ENCODE measurements at places on chromosomes 1 and 21. TPM values are rescaled to one million over a fixed set of nuclear protein-coding genes. Genes with fewer than 3 reads are reported as not detected.

RNU1-3 gene
- 3,038 TPM for total RNA-seq

PCSK9 gene
- total RNA-seq = not detected

PPIAL4G gene
- 0.33 TPM for total RNA-seq

KRTAP7-1 gene
- total RNA-seq = not detected

GRCh38 chr1:225965231-225965630, 24.2 kb upstream of the LEFTY2 start:
- H3K27ac ChIP-seq = no peak overlapping the region
- peaks cover 6% of the 10 kb centered on the region for H3K4me1 ChIP-seq
- no peak for DNase-seq
- H3K27me3 ChIP-seq = no peaks in the 10 kb centered on the region
- H3K4me3 ChIP-seq = no peak overlapping the region

DNA sequence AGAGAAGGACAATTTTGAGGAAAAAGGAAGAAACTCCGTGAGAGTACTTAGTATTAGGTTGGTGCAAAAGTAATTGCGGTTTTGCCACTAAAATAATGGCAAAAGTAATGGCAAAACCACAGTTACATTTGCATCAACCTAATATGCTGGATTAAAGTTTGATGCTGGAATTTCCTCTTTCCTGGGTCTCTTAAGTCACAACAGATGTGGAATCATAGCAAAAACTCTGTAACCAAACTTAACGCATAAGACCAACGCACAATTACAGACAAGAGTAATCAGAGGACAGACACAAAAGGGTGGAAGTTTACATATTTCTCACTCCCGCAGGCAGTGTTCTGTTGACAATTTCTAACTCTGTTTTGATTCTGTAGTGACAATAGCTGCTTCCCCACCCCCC, 182.4 kb downstream of the BACH1 start:
- H3K4me3 ChIP-seq = no peak overlapping the region
- H3K36me3 ChIP-seq = no peaks in the 10 kb centered on the region
- no peak overlapping the region for H3K27ac ChIP-seq

GRCh38 chr1:10943991-10944730, 68.3 kb upstream of the TARDBP start:
- H3K27ac ChIP-seq = no peak overlapping the region
- H3K36me3 ChIP-seq = no peaks in the 10 kb centered on the region
- DNase-seq = no peak
- peaks cover 13% of the 10 kb centered on the region for H3K27me3 ChIP-seq

- H3K27ac ChIP-seq = no peak overlapping the region
- no peak for DNase-seq
- H3K36me3 ChIP-seq = no peaks in the 10 kb centered on the region
- no peaks in the 10 kb centered on the region for H3K27me3 ChIP-seq
- no peak overlapping the region for H3K4me3 ChIP-seq
- H3K4me1 ChIP-seq = peaks cover 3% of the 10 kb centered on the region
Measured at GRCh38 chr1:67404212-67404620, 26.0 kb downstream of the SERBP1 start.

DNA sequence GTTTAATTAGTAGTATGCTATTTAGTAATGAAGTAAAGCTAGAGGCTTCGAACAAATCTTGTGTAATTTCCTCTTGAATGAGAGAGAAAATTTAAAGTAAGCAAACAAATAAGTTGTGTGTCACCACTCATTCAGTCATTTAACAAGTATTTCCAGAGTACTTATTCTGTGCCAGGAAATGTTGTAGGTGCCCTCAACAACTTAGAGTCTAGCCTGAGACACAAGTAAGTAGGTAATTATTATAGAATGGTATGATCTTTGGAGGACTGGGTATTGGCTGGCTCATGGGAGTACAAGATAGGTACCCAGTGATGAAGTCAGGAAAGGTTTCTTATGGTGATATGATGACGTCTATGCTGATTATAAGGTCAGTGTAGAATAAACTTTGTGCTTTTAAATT, 17.4 kb upstream of the METTL18 start:
- H3K4me1 ChIP-seq = no peaks in the 10 kb centered on the region
- H3K27me3 ChIP-seq = no peaks in the 10 kb centered on the region
- H3K4me3 ChIP-seq = no peak overlapping the region
- DNase-seq = no peak
- peaks cover 3% of the 10 kb centered on the region for H3K36me3 ChIP-seq
- no peak overlapping the region for H3K27ac ChIP-seq

DNA sequence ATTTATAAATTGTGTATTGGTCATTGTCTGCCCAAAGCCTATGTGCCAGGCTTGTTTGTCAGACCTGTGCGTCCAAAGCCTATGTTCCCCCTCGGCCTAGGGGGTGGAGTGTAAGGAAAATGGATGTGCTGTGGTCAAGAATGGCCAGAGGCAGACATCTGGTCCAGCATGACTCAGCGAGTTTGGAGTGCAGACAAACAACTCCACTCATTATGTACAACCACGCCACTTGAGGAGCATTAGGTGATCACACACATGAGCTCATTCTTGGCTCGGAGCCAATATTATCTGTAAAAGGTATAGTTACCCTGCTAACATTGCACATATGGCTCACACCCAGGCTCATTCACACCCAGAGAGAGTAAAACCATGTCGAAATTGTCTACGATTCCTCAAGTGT, 1047.6 kb upstream of the ADGRL4 start:
- no peaks in the 10 kb centered on the region for H3K36me3 ChIP-seq
- no peak overlapping the region for H3K27ac ChIP-seq
- no peak overlapping the region for H3K4me3 ChIP-seq
- no peaks in the 10 kb centered on the region for H3K27me3 ChIP-seq
- no peaks in the 10 kb centered on the region for H3K4me1 ChIP-seq
- DNase-seq = no peak

DNA sequence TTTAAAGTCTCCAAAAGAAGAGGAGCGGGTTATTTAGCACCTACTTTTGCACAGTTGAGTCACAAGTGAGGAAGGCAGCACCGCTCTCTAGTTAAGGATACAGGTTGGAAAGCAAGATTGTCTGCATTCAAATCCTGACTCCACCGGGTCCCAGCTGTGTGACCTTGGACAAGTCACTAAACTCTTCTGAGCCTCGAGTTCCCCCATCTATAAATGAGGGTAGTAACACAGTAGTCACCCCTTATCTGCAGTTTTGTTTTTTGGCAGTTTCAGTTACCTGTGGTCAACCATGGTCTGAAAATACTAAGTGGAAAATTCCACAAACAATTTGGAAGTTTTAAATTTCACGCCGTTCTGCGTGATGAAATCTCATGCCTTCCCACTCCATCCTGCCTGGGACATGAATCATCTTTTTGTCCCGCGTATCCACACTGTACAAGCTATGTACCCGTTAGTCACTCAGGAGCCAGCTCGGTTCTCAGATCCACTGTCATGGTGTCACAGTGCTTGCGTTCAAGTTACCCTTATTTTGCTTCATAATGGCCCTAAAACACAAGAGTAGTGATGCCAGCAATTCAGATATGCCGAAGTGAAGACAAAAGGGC, 49.4 kb downstream of the CAPZB start:
- no peak overlapping the region for H3K4me3 ChIP-seq
- H3K27me3 ChIP-seq = no peaks in the 10 kb centered on the region
- H3K4me1 ChIP-seq = peaks cover 46% of the 10 kb centered on the region
- H3K36me3 ChIP-seq = peaks cover 15% of the 10 kb centered on the region
- H3K27ac ChIP-seq = no peak overlapping the region
- DNase-seq = no peak

- peaks cover 19% of the 10 kb centered on the region for H3K36me3 ChIP-seq
- DNase-seq = no peak
- H3K27ac ChIP-seq = no peak overlapping the region
- peaks cover 4% of the 10 kb centered on the region for H3K4me1 ChIP-seq
- H3K27me3 ChIP-seq = no peaks in the 10 kb centered on the region
- no peak overlapping the region for H3K4me3 ChIP-seq
Measured at GRCh38 chr1:35533586-35533985, 23.6 kb downstream of the KIAA0319L start.

- no peaks in the 10 kb centered on the region for H3K36me3 ChIP-seq
- H3K27me3 ChIP-seq = no peaks in the 10 kb centered on the region
- H3K4me3 ChIP-seq = no peak overlapping the region
- no peaks in the 10 kb centered on the region for H3K4me1 ChIP-seq
- no peak for DNase-seq
- no peak overlapping the region for H3K27ac ChIP-seq
Measured at GRCh38 chr1:118136187-118136941, 48.7 kb downstream of the SPAG17 start.

- H3K27ac ChIP-seq = no peak overlapping the region
- H3K4me3 ChIP-seq = no peak overlapping the region
- DNase-seq = no peak
- H3K27me3 ChIP-seq = no peaks in the 10 kb centered on the region
Measured at GRCh38 chr21:39952265-39952664, 85.0 kb downstream of the PCP4 start.

All from natural killer cell (primary cell).